NCI-H2081 (cell line): ENCODE measurements at places on chromosomes 13 and 19.

DNA sequence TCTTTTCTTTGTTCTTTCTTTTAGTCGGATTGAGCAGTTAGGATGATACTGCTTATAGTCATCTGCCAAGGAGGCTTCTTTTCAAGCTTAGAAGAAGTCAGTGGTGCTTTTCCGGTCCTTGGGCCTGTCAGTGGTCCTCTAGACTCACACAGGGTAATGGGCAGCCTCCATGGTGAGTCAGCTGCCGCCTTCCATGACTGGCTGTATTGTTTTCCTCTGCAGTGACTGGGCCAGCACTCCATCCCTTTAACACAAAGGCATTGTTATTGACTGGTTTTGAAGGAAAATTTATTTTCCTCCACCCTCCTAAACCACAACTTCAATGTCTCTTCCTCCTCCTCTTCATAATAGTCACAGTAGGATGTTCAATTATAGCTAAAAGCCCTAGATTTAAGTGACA lies 47.1 kb upstream of the CNMD start:
- peak; percentile 65 for DNase-seq

GRCh38 chr13:73608711-73609485 lies 525.3 kb downstream of the KLF12 start:
- peak; percentile 58 for DNase-seq

- no peak for DNase-seq
Observed at GRCh38 chr19:4916292-4917082, 7.2 kb downstream of the UHRF1 start.

- DNase-seq, result peak; percentile 4
Observed at GRCh38 chr13:59861676-59862075, 302.1 kb downstream of the DIAPH3 start.
